ENCODE measurements at places on chromosomes 7 and 10.
A peak's percentile ranks its signal among the peaks of the same experiment; 100 is the strongest.

GRCh38 chr10:86344714-86345161 lies 21.9 kb downstream of the GRID1 start:
- peak; percentile 15 for DNase-seq

GRCh38 chr7:41045556-41046123 lies 657.2 kb downstream of the INHBA start:
- DNase-seq, result peak; percentile 3

DNA sequence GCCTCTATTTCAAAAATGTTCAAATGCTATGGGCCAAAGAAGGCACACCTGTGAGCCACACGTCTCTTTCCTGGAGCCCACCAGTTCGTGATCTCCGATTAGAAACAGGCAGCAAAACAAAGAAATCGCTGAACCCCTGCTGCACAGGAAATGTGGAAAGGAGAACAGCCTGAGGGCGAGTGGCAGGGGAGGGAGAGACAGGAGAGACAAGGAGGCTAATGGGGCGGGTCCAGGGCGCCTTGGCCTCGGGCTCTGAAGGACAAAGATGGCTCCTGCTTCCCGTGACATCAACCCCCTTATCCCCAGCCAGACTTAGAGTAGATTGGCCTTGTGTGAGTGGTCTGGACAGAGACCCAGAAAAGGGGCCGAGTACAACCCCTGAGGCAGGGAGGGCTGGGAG lies 62.4 kb upstream of the DOCK1 start:
- no peak for DNase-seq

GRCh38 chr10:19014498-19014897 lies 34.1 kb upstream of the MALRD1 start:
- no peak for DNase-seq

DNA sequence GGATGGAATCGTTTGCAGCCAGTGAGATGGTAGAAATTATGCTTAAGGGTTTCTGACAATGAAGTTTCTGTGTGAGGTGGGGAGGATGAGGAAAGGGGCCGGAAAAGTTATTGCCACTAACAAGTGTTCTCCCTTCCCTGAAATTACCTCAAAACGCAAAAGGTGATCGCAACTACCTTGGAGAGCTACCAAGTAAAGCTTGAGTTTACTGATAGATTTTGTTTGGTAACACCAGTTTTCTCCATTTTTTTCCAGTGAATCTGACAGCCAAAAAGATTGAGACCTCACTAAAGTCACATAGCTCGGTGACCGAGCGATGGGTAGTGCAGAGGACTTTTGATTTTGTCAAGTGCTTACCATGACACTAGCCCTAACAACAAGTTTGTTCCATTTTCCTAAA lies 1.6 kb downstream of the SUV39H2 start:
- no peak for DNase-seq

DNA sequence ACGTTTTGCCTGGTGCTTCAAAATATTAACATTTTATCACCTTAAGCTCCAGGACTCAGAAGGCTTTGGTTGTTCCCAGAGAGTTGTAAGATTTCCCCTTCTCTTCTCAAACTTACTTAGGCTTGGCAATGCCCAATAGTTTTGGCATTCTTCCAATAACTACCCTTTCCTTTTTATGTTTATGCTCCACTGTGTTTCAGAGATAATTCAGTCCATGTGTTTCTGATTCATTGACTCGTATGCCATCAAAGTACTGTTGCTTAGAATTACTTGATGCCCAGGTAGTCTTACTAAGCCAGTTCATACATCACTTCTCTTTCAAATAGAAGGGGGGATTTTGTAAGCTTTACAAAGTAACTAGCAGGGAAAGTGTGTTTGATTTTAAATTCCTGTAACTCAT lies 66.6 kb downstream of the AGMO start:
- peak; percentile 13 for DNase-seq

- no peak for DNase-seq
These were observed 884.1 kb downstream of the NRG3 start for GRCh38 chr10:82759050-82759449.

DNA sequence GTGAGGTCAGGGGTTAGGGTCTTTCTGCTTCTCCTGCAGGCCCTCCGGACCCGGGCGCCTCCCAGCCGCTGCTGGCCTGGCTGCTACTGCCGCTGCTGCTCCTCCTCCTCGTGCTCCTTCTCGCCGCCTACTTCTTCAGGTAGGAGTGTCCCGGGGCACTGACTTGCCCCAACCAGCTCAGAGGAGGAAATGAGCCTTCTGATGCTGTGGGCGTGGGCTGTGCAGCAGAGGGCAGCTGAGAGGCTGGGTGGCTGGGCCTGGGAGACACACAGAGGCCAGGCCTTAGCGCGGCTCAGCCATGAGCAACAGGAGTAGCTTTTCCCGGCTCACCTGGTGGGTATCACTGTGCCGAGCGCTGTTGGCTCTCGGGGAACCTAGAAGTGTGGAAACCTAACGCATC lies 78.9 kb downstream of the MKI67 start:
- DNase-seq, result no peak

- no peak for DNase-seq
These were observed 11.4 kb downstream of the CLDN3 start for GRCh38 chr7:73758581-73759138.

DNA sequence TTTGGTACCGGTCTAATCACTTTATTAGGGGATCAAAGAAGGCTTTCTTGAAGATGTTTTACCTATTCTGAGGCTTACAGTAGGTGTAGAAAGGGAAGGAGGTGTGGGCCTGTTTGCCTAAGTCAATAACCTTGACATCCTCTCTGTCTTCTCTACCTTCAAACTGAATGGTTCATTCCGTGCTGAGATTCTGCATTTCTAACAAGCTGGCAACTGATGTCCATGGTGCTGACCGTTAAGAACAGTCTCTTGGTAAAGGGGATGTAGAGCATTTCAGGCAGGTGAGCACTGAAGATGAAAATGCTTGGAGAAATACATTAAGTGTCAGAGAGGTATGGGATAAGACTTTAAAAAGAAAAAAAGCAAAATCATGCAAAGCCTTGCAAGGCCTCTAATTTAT lies 51.5 kb upstream of the DGKB start:
- no peak for DNase-seq

GRCh38 chr7:51329696-51330263 lies 13.2 kb upstream of the COBL start:
- no peak for DNase-seq

GRCh38 chr10:34008656-34009055 lies 674.2 kb upstream of the NRP1 start:
- DNase-seq, result no peak

- DNase-seq, result no peak
These were observed 280.2 kb upstream of the IMMP2L start for GRCh38 chr7:111842491-111842890.

- DNase-seq, result no peak
These were observed 19.1 kb downstream of the ADAM8 start for GRCh38 chr10:133257489-133258065.

- no peak for DNase-seq
These were observed 160.9 kb upstream of the CSTF2T start for GRCh38 chr10:51860257-51860656.

- DNase-seq, result no peak
These were observed 232.6 kb upstream of the CDC14C start for GRCh38 chr7:48691788-48692187.

DNA sequence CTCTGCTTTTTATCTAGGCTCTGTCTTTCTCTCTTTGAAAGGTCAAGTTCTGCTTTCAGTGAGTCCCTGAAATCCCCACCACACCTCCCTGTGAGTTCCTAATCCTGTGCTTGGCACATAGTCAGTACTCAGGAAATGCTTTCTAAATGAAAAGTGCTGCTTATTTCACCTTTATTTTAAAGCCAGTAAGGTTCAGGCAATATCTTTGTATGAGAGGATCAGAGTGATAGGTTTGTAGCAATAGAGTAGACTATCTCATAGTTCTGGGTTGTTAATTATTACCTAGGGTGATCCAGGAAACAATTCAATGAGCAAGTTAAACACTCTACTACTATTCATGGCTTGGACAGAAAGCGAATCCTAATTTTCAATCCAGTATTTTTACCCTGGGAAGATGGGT lies 7.4 kb upstream of the LAMB1 start:
- no peak for DNase-seq

- DNase-seq, result no peak
These were observed 409.2 kb downstream of the DNAJB6 start for GRCh38 chr7:157745721-157746709.

DNA sequence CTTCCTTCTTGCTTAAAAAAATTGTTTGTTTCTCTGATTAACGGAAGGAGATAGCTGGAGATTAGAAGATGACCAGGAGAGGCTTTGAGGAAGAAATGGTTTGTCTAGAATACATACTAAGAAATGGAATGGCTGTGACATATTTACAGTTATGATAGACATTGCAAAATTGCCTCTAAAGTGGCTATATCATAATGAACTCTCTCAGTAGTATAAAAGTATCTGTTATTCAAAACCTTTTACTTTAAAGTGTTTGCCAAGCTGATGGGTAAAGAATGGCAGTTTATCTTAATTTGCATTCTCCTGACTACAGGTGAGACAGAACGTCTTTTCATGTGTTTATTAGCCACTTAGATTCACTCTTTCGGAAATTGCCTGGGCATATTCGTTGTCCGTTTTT lies 28.7 kb downstream of the LRGUK start:
- no peak for DNase-seq

DNA sequence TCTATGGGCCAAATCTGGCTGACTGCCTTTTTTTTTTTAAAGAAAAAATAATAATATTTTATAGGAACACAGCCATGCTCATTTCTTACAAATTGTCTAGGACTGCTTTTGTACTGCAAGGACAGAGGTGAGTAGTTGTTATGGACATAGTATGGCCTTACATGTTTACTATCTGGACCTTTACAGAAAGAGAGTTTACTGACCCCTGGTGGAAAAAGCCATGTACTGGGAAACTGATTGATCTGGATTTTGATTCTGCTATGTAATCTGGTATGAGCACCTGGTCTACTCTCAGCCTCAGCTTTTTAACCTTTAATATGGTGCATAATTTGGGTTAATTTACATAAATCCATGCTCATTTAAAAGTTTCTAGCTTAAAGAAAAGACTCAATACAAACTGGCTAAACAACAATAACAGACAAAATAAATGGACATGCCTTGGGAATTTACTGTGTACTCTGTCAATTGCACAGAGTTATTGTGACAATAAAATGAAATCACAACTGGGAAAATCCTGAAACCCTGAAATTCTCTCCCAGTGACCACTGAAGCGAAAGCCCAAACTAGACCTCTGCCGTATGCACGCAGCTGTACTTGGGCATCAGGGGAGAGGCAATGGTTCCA lies 260.7 kb downstream of the BMPER start:
- DNase-seq, result peak; percentile 40

DNA sequence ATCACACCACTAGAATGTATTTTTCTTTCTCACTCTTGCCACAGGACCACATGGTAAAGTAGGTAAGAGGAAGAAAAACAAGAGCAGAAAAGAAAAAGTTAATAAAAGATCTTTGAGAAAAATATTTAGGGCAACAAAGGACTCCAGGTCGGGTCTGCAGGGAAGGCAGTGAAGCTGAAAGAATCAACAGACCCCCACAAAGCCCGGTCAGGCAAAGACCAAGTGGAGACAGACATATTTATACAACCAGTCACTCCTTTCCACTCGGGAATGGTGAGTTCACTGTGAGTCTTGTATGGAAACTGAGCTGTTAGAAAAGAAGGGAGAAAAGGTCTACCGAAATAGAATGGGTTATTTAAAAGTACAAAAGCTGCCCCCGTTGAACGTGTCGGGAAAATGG lies 28.0 kb downstream of the RSU1 start:
- no peak for DNase-seq

- no peak for DNase-seq
These were observed 8.3 kb upstream of the ZNF783 start for GRCh38 chr7:149253665-149254064.

- DNase-seq, result no peak
These were observed 2.4 kb downstream of the NKX2-3 start for GRCh38 chr10:99534939-99535763.

- no peak for DNase-seq
These were observed 601.6 kb downstream of the PTPRN2 start for GRCh38 chr7:157986051-157986450.

GRCh38 chr10:75746356-75746755 lies 314.9 kb downstream of the LRMDA start:
- DNase-seq, result no peak

DNA sequence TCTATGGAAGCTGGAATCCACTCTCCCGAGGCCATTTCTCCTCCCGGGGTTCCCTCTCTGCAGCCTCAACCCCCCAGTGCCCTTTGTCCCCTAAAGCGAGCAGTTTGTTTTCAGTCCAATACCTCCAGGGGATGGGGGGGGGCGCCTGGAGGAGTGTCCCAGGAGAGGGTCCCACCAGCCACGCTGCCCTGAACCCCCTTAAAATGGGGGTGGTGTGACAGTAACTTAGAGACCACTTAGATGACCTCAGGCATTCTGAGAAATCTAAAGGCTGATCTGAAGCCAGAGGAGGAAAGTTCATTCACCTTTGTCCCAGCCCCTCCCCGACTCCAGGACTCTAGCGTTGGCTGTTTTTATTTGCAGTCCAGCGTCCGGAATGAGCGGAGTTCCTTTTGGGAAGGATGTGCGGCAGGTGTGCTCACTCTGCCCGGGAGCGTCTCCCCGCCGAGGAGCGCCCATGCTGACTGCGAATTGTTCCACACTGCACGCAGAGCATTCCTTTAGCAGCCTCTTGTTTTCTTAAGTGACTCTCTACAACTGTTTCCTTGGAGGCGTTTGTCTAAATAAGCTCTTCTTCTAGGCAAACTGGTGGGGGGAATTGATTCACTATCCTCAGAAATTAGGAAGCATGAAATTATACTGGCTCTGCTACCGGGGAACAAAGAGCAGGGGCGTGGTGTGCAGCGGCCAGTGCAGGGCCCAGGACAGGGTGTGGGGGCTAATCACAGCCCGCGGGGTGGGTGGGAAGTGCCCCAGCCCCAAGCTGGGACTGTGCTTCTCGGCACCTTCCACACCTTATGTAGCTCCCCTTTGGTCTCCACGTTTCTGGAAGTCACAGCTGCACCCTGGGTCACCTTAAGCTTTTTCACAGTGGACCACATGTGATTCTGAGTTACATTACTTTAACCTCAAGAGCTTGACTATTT lies 46.3 kb downstream of the SYPL1 start:
- no peak for DNase-seq

DNA sequence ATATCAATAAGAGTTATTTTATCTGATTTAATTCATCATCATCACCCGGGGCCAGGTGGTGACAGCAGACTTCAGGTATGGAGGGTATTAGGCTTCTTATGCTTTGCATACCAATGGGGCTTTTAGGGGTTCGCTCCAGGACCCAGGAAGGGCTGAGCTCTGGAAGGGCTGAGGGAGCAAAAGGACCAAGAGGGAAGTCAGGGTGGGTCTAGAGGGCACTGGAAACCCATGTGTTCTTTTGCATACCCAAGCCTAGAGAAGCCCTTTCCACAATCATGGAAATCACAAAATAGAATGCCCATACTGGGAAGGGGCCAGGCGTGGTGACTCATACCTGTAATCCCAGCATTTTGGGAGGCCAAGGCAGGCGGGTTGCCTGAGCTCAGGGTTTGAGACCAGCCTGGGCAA lies 30.9 kb upstream of the VCL start:
- no peak for DNase-seq
